ENCODE measurements at places on chromosomes 5 and 9.

DNA sequence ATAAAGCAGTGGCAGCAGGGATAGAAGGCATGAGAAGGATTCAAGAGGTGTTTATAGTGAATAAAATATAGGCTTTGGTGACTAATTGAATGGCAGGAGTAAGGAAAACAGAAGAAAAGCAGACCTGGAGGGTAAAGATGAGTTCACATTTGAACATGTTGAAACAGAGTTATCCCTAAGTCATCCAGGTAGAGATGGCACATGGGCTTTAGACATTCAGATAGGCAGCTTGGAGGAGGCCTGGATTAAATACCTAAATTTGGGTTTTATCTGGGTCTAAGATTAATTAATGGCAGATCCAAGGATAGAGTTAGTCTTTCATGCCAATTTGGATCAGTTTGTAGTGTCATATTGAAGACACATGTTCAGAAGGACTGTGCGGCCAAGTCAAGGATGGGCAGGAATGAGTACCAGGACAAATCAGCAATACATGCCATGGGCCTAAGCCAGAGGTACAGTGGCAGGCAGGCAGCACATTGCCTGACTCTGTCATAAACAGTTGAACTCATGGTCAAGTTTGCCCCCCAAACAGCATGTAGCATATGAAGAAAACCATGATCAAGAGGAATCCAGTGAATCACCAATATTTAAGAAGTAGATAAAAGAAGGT is 115.5 kb upstream of the SLC12A2 start:
- DNase-seq: no peak

GRCh38 chr5:74934949-74935751 is 69.0 kb upstream of the FAM169A start:
- peak; percentile 52 for DNase-seq

DNA sequence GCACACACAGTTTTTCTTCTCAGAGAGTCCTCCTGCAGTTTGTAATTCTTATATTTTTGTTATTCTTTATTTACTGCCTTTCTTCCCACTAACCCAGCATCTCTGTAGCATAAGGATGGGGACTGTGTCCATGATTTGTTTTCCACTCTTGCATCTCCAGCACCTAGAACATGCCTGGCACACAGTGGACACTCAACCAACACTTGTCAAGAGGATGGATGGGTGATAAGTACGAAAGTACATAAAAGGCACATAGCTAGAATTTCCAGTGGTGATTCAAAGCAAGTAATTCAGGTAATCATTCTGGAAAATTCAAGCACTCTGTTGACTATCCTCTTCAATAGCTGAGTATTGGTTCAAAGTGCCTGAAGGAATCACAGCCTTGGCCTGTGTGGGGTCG is 60.2 kb upstream of the TRIO start:
- no peak for DNase-seq

- peak; percentile 78 for DNase-seq
Observed at GRCh38 chr9:131657940-131658339, 81.9 kb downstream of the RAPGEF1 start.

DNA sequence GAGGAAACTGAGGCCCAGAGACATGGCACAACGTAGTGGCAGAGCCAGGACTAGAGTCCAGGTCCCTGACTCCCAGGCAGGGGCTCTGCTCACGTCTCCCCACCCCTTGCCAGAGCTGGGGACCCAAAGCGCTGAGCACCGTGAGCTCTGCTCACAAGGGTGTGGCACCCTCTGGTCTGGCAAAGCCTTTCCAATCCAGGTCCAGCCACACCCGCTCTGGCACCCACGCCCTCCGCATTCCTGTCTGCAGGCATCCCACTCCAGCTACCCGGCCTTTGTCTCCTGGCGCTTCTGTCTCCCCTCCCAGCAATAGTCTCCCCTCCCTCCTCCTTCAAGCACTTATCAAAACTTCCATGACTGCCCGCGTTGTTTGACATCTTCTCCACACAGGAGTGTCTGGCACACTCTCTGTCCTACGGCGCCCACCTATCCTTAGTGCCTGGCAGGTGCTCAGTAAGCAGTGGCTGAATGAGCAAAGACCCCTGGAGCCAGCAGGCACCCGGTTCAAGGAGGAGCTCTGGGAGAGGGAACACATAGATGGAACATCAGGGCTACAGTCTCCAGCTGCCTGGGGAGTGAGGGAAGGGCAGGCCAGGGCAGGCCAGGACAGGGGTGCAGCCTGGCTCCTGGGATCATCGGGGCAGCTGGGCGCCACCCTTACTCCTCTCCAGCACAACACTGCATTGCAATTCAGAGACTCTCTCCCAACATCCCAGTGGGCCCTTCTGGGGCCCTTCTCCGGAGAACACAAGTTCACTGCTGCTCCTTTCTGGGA is 12.0 kb downstream of the HIGD2A start:
- DNase-seq: no peak

DNA sequence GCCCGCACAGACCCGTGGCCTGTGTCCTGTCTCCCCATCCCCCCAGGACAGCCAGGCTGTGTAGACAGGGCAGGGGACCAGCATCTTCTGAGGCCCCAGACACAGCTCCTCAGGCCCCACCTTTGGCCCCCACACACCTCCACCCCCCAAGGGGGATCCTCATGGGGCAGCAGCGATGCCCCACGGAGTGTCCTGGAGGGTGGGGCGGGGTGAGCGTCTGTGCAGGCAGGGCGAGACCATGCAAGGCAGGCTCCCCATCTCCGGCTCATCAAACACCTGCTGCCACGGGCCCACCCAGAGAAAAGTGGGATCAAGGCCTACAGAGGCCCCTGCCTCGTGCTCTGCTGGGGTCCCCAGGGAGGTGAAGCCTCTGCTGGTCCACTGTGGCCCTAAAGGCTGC is 118.7 kb upstream of the FOXD4L5 start:
- DNase-seq: no peak

GRCh38 chr5:61409568-61409967 is 77.5 kb downstream of the ZSWIM6 start:
- peak; percentile 98 for DNase-seq

- peak; percentile 19 for DNase-seq
Observed at GRCh38 chr9:79858508-79858907, 286.7 kb downstream of the TLE4 start.

DNA sequence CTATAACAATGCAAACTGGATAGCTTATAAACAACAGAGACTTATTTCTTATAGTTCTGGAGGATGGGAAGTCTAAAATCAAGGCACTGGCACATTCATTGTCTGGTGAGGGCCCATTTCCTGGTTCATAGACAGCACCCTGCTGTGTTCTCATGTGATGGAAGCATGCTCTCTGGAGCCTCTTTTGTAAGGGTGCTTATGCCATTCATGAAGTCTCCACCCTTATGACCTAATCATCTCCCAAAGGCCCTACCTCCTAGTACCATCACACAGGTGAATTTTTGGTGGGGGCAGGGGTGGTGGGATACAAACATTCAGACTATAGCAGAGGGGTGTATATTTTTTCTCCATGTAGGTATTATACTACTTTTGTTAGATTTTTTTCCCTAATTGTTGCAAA is 92.4 kb downstream of the UNC13B start:
- no peak for DNase-seq

DNA sequence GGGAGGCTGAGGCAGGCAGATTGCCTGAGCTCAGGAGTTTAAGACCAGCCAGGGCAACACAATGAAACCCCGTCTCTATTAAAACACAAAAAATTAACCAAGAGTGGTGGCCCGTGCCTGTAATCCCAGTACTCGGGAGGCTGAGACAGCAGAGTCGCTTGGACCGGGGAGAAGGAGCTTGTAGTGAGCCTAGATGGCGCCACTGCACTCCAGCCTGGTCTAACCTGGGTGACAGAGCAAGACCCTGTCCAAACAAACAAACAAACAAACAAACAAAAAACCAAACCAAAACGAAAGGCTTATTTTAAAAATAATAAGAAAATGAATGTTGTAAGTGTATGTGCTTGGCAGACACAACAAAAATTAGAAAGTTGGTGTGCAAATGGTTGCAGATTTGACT is 536.3 kb upstream of the PTPRD start:
- DNase-seq: no peak

DNA sequence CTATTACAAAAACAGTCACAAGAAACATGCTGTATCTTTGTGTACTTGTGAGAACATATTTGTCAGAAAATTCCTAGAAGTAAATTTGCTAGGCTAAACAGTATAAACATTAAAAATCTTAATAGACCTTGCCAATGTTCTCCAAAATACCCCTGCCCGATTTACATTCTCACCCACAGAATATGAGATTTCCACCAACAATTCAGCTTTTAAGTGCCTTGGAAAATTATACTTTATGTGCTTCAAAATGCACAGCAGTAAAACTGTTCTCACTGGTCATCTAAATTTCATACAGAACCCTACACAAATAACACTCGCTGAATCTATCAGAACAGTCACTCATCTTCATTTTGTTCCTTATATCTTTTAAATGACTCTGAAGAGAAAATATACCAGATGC is 5.5 kb downstream of the MLLT3 start:
- no peak for DNase-seq

DNA sequence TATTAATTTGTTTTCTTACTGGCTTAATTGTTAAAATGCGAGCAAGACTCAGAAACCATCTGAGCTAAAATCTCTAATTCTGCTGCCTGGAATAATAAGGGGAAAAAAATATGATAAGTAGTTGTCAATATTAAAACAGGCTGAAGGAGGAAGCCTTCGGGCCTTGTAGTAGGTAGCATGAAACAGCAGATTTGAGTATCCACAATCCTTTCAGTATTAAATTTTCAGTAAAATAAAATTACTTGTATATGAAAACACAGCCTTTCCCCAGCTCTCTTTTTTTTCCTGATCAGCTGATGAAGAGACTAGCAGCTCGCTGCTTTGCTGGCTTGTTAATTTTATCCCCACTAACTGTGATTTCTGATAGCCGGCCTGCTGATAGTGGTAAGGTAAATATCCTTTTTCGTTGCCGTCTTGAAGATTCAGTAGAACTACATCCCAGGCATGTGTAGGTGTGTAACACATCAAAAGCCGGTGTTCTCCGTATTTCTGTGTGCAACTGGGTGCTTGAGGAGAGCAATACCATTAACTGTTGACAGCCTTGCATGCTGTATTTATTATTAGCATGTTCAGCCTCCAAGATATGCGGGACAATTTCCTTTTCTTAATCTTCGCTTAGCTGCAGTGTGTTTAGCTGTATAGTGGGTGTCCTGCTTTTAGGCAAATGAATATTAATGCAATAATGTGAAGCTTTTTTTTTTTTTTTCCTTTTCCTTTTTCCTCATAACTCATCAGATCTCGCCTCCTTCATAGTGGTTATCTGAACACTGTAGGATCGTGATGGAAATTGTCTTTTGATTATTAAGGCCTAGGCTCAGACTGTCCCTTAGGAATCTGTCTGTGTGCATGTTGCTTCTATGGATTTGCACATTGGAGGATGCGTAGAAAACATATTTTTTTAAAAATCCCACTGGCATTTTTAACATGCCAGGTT is 144.6 kb downstream of the SMARCA2 start:
- peak; percentile 58 for DNase-seq

- peak; percentile 45 for DNase-seq
Observed at GRCh38 chr5:173890195-173890991, 2.2 kb downstream of the CPEB4 start.

DNA sequence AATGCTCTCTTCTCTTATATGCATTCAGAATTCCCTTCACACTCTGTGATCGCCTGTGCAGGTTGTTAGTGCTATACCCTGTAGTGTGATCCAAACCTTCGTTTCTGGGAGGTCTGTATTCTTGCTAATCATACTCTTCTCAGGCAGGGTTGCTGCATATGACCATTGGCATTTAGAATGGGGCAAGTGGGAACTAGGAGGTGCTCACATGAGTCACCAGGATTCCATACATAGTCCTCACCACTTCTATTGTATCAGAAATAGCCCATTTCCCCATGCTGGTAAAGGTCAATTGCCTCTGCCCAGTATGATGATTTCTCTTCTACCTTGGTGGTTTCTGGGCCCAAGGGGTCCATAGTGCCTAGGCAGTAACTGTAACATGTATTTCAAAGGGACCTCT is 443.5 kb upstream of the CDH6 start:
- DNase-seq: peak; percentile 47

DNA sequence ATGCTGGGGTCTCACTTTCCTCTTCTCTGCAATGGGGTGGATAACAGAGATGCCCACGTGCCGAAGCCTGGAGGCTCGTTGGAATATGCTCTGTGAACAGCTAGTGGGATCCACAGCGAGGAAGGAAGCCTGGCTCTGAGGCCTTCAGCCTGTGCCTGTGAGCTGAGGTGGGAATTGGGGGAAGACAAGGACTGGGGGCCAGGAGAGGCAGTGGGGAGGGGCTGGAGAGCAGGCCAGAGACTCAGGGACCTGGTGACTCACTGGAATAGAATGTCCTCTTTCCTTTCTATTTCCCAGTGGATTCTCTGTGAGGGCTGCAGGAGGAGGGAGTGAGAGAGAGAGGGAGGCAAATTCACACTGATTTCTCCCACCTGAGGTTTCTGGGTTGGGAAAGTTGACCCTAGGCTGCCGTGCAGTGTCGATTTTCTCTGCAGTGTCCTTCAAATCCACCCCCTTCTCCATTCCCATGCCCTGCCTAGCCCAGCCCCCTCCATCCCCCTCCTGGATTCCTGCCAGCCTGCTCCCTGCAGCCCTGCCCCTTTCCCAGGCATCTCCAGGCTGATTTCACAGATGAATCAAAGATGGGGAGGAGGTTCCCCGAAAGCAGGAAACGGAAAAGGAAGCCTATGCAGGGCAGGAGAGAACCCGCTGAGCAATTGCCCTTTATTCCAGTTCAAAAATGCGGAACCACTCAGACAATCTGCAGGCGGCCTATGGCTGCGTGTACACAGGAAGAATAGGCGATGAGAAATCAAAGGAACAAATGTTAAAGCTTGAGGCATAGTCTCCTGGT is 1.4 kb upstream of the SPAAR start:
- DNase-seq: peak; percentile 96

DNA sequence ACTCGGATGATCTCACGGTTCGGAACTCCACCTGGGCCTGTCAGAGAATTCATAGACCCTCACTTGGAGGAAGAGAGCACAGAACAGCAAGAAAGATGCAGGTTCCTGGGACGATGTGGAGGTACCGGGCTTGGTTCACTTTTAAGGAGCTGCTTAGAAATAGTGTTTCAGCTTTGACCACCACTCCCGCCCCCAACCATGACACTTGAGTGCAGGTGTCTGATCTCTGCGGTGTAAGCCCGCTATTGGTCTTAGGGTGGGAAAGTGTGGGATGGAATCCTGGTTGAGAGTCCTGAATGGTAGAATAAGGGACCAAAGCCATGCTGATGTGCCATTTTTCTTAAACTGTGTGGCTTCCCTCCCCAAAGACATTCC is 97.2 kb upstream of the LMX1B start:
- no peak for DNase-seq

DNA sequence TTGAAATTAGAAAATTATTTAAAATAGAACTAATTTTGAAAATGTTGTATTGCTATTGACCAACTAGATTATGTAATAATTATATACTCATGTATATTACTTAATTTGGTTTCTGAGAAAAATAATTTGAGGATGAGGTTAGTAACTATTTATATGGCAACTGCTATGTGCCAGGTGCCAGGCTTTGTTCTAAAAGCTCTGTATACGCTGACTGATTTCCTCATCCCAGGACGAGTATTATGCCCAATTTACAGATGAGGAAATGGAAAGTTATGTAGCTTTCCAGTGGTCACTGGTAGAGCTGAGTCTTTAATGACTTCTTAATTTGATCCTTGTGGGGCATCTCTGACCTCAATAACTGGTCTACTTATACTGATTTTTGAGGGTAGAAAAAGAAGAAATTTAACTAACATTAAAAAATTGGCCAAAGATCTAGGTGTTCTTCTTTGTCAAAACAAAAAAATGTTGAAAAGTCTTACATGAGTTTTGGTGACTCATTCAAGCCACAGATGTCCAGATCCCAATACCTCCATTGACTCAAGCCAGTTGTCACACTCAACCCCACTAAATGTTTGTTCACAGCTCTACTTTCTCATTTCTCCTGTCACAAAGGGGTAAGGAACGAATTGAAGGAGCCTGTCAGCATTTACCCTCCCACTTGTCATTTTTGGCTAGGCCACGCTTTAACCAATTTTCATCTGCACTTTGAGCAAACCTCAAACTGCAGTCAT is 228.1 kb upstream of the MEF2C start:
- no peak for DNase-seq
